ENCODE measurements at places on chromosomes 12 and 14.

GRCh38 chr12:1916371-1917171 lies 1.9 kb downstream of the CACNA2D4 start:
- no peak for DNase-seq

- no peak for DNase-seq
Measured at GRCh38 chr14:104422837-104423681, 156.5 kb upstream of the C14orf180 start.

DNA sequence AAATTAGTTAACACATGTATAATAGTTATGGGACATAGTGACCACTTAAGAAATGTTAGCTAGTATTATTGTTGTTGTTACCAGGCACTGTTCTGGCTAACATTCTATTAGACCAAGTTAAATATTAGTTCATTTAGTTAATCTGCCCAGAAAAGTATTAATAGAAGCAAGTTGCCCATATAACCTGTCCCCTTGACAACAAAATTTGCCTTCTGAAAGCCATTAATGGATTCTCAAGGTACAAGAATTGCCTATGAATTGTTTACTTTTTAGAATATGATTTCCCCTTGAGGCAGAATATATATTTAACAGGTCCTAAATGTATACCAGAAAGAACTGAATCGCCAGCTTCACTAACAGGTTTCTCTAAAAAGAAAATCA lies 167.3 kb upstream of the TMCC3 start:
- no peak for DNase-seq

DNA sequence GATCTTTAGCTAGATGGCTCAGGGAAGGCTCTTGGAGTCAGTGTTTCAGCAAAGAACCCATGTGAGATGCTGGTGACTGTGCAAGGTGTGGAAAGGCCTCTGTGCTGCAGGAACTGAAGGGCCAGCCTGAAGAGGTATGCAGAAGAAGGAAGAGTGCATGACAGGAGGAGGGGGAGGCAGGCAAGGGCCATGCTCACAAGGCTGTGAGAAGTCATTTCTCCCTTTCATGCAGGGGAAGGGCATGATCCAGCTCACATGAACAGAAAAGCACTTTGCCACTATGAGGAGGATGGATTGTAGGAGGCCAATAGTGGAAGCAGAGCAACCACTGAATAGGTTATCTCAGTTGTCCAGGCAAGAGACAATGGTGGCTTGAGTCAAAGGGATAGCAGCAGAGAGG lies 83.7 kb downstream of the SSPN start:
- DNase-seq, result no peak

DNA sequence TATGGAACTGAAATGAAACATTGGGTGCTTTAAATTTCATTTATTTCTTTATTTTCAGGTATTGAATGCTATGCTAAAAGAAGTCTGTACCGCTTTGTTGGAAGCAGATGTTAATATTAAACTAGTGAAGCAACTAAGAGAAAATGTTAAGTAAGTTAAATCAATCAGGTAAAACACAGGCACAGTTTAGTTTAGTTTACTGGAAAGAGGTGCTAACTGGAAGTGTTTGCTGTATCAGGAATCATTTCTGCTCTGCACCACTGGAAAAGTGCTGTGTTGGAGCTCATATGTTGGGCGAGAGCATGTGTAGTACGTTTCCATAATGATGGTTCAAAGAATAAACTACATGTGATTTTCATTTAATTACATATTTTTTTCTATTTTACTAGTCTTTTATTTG lies 16.7 kb downstream of the SRP54 start:
- no peak for DNase-seq

DNA sequence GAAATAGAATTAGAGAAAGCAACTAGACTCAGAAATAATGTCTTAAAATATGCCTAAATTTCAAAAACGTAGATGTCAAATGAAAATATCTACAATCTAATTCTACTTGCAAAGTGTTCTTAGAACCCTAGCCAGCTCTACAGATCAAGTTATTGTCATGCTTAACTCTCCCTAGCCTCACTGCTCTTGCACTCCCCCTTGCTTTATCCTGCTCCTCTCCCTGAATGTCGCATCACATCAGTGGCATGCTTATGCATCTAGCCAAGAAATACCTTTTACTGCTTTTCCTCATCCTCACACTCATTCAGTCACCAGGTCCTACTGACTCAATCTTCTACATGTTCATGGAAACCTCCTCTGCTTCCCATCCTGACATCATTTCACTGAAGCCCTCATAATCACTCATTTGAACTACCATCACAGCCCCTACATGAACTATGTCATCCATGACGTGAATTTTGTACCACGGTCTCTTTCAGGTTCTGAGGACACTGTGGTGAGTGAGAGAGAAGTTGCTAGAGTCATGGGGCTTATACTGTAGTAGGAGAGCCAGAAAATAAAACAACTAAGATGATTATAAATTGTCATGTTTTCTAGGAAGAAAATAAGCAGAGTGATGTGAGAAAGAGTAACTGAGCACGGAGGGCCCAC lies 22.6 kb upstream of the CRACR2A start:
- no peak for DNase-seq

- no peak for DNase-seq
Measured at GRCh38 chr14:79986251-79986650, 225.1 kb downstream of the DIO2 start.

DNA sequence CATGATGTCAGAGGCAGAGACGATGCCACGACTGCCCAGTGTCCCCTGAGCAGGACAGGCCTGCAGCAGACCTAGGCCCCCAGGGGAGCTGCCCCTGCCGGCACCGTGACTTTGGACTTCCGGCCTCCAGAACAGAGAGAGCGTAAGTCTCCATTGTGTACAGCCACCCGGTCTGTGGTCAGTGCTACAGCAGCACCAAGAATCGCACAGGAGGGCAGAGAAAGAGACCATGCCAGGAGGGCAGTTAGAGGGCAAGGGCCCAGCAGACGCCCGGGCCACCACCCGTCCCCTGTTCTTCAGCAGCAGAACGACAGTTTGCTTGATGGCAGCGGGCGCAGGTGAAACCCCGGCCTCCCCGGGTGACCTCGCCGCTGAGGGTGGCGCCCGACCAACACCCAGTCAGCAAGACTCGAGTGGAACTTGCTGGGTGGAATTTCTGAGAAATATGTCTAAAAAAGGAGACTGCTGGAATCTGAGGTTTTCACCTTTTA lies 19.7 kb downstream of the GALNT9 start:
- DNase-seq, result no peak

Data from AG10803 (cell line).